HCEC 1CT (cell line): ENCODE measurements at places on chromosomes 11 and 22.
A peak's percentile ranks its signal among the peaks of the same experiment; 100 is the strongest.

- no peak for DNase-seq
Observed at GRCh38 chr11:114260483-114260882, 35.7 kb upstream of the NNMT start.

DNA sequence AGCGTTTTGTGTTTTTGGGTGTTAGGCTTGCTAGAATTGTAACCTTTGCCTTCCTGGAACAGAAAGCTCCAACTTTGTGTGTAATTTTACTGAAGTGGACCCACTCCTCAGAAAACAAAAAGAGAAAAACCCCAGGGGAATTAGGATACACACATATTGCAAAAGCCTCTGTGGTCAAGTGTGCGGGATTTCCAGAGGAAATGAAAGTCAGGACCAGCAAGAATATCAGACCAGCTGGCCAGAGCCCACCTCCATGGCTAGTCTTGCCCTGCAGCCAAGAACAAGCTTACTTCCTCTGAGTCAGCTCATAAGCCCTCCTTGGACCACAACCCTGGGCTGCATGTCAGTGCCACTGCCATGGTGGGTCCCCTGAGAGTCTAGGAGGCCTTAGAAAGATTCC lies 37.0 kb upstream of the FTH1 start:
- DNase-seq, result peak; percentile 3

DNA sequence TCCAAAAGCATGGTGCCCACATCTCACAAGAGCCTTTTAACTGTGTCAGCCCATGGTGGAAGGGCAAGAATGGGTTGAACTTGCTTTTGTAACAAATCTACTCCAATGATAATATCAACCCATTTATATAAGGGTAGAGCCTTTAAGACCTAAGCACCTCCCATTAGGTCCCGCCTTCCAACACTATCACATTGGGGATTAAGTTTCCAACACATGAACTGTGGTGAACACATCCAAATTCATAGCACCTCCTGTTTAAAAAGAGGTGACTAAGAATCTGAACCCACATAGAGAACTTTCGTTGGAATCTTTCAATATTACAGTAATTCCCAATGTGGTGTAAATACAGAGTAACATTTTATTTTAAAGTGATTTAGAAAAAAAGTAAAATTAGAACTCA lies 9.2 kb upstream of the CNTF start:
- no peak for DNase-seq

- DNase-seq, result no peak
Observed at GRCh38 chr22:49328630-49329405, 498.9 kb downstream of the BRD1 start.

GRCh38 chr22:27192135-27192829 lies 534.9 kb downstream of the MIAT start:
- DNase-seq, result no peak

DNA sequence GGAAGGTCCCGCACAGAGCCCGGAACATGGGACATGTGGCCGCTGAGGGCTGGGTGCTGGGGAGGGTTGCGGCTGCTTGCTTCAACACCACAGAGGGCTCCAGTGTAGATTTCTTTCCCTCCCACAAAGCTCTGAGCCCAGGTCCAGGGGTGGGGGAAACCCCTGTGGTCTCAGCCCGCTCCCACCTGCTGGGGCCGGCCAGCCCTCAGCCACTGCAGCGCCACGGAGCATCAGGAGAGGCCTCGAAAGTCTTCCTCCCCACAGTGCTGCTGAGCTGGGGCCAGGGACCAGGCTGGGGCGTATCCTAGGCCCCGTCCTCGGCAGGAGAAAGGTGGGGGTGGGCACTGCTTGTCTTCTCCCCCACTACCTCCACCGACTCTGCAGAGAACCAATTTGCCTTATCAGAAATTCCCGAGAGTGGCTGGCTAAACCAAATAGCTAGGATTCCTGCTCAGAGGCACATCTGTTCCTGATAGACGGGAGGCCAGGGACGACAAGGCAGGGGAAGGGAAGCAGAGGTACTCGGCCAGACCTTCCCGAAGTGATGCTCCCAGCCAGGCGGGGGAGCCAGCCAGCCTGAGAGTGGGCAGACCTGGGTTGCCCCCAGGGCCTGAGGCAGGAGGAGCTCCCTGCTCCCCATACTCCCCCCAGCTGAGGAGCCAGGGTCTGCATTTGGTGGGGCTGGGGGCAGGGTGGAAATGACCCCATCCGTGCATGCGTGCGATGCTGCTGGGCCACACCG lies 18.7 kb downstream of the IGF2 start:
- DNase-seq, result no peak

- DNase-seq, result peak; percentile 97
Observed at GRCh38 chr11:40328890-40329614, 1130.4 kb downstream of the LRRC4C start.

DNA sequence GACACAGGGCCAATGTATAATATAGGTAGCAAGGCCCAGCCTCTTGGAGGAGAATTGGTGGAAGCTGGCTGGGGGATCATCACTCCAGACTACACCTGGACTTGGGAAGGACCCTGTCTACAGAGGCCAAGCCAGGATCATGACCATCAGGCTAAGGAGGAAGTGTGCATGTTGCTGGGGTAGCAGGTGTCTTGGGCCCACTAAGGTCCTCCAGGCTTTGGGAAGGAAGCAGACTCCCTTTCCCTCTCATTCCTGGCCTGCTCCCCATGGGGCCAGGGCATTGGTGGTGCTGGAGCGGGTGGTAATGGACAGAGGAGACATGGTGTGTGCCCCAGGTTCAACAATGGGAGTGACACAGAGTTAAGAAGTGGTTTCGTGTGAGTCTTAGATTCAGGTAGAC lies 16.0 kb upstream of the TUB start:
- DNase-seq, result no peak

DNA sequence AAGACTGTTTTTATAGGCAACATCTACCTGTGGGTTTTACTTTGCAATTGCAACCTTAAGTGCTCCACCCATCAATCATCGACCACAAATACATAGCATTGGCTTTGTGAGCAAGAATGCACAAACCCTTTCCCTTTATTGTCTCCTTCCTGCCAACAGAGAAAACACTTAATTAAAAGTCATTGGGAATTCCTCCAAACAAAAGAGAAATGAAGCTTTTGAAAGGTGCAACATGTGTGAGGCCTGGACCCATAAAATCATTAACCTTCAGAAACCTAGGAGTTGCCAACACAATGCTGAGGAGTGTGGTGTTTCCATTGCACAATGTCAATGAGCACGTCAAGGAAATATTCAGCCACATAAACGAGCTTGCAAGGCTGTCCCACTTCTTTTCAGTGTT lies 223.2 kb downstream of the BLID start:
- DNase-seq, result peak; percentile 40

DNA sequence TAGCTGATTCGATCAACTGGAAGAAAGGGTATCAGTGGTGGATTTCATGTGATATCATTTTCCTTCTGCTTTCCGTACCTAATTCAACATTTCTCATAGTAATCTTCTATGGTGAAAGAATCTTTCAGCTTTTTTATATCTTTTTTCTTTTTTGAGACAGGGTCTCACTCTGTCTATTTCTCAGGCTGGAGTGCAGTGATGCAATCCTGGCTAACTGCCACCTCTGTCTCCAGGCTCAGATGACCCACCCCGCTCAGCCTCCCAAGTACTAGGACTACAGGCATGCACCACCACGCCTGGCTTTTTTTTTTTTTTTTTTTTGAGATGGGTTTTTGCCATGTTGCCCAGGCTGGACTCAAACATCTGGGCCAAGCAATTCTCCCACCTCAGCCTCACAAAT lies 18.6 kb upstream of the CHORDC1 start:
- DNase-seq, result no peak

- DNase-seq, result no peak
Observed at GRCh38 chr11:121113611-121114010, 12.6 kb downstream of the TECTA start.

DNA sequence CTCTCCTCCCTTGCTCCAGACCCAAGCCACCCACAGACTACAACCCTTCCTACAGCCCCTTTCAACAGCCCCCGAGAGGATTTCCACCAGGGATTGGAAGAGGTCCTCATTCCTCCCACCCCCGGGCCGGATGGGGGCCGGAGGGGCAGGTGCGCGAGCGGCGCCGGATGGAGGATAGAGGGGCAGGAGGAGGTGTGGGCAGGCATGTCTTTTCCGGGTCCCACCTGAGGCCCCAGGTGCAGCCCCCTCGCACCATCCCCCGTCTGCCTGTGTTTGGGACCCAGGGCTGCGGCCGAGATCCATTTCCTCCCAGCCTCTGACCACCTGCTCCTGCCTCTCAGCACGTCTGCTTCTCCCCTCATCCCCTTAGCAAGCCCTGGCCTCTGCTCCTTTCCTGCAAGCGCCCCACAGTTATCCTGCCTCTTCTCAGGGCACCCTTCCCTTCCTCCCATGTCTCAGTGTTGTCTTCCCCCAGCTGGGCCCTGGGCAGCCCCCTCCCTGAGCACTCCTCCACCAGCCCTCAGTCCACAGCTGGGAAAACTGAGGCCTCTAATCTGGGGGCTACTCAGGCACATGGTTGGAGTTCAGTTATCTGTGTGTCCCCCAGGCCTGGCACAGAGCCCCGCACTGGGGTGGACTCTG lies 19.3 kb upstream of the CBX7 start:
- no peak for DNase-seq

- DNase-seq, result no peak
Observed at GRCh38 chr11:110631551-110631950, 80.7 kb downstream of the ARHGAP20 start.

GRCh38 chr22:32796865-32797573 lies 4.5 kb upstream of the TIMP3 start:
- DNase-seq, result no peak

DNA sequence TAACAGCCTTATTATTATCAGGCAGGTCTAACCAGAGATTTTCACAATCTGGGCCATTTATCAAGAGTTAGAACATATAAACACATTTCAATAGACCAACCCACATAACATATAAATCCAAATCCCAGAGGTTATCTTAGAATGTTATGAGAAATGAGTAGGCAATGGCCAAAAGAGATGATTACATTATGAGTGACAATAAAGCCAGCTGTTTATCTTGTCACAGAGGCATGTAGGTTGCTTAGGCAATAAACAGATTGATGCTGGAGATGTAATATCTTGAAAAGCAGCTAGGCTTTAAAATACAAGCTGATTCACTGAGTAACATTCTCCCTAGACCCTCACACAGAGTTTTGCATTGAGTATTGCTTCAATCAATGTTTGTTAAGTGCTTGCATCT lies 148.5 kb upstream of the SESN3 start:
- DNase-seq, result no peak

GRCh38 chr22:37497062-37497599 lies 10.9 kb upstream of the MFNG start:
- DNase-seq, result peak; percentile 91

- DNase-seq, result peak; percentile 41
Observed at GRCh38 chr11:10287140-10287539, 6.9 kb downstream of the SBF2 start.

- peak; percentile 98 for DNase-seq
Observed at GRCh38 chr11:62556108-62556874, 9.7 kb upstream of the AHNAK start.

GRCh38 chr11:43574411-43574810 lies 106.1 kb upstream of the HSD17B12 start:
- DNase-seq, result no peak

GRCh38 chr11:36426226-36426848 lies 83.7 kb downstream of the TRAF6 start:
- DNase-seq, result no peak

GRCh38 chr11:77188633-77189491 lies 60.8 kb downstream of the MYO7A start:
- DNase-seq, result no peak

- DNase-seq, result no peak
Observed at GRCh38 chr11:12897390-12897789, 111.7 kb upstream of the RASSF10 start.

DNA sequence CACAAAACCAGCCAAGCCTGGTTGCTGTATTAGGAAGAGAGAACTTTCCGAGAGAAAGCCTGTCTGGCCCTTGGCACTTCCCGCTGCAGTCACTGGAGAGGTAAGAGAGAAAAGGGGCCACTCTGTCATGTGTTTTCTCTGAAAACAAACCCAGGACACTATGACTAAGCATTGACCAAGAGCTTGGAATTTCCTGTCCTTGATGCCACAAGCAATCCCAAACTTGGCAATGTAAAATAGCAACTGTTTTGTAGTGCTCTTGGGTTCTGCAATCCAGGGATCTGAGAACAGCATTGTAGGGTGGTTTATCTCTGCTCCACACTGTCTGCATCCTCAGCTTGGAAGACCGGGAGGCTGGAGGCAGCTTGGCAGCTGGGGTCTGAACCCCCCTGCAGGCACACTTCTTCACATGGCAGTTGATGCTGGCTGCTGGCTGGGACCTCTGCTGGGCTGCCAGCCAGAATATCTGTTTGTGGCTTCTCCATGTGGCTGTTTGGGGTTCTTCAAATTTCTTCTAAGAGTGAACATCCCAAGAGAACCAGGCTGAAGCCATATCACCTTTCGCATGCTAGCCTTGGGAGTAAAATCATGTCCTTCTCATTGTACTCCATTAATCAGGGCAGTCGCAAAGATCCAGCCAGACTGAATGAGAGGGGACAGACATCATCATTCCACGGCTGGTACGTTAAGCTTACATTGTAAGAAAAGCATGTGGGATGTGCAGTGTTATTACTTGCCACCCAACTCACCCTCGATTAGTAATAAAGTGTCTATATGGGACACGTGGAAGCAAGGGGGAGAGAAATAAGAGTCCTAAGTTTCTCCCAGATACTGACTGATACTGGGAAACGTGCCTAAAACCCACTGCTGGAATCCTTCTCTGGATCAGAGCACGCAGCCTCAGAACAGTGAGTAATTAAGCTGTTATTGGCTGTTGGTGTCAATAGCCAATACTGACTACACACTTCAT lies 537.4 kb upstream of the B3GAT1 start:
- no peak for DNase-seq

DNA sequence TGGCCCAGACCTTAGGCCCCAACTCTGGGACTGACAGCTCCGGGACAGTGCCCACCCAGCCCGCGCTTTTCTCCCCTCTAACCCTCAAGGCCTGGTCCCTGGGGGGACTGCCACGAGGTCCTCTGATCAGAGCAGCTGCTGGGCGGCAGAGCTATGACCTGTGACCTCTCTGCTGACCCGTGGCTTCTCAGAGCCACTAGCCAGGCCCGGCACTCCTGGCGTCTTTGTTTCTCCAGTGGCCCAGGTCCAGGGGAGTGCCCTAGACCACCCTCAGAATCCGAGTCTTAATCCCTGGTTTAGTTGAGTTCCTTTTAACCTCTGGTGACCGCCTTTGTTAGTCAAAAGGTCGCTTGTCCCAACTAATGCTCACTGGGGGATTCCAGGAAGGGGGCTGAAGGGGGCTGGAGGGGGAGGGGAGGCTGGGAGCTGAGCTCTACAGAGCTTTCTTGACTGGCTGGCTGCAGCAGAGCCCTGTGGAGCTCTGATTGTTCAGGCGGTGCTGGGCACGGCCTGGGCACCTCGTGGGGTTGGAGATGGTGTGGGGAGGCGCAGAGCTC lies 1.2 kb downstream of the FBLN1 start:
- DNase-seq, result peak; percentile 18

DNA sequence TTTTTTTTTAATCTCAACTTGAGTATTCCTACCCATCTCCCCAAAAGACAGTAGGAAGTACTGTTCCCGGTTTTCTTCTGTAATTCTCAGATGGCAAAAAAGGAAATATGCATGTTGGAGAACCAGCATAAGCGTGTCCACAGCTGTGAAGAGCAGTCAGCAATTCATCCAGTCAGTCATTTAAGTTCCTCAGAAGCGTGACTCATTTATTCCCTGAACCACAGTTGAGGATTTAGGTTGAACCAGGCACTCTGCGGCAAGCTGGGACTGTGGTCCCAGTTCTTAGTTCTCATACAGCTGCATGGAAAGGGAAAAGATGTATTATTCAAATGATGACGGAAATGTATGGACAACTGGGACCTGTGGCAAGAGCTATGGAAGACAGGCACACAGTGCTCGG lies 61.0 kb upstream of the MYO18B start:
- DNase-seq, result no peak

- DNase-seq, result peak; percentile 84
Observed at GRCh38 chr22:31734512-31734911, 15.4 kb downstream of the PRR14L start.
